ENCODE measurements at places on chromosomes 5 and 9. TPM values are rescaled to one million over a fixed set of nuclear protein-coding genes. Genes with fewer than 3 reads are reported as not detected.

- DNase-seq: no peak
Observed at GRCh38 chr5:138035605-138036537, 3.0 kb upstream of the FAM13B start.

DNA sequence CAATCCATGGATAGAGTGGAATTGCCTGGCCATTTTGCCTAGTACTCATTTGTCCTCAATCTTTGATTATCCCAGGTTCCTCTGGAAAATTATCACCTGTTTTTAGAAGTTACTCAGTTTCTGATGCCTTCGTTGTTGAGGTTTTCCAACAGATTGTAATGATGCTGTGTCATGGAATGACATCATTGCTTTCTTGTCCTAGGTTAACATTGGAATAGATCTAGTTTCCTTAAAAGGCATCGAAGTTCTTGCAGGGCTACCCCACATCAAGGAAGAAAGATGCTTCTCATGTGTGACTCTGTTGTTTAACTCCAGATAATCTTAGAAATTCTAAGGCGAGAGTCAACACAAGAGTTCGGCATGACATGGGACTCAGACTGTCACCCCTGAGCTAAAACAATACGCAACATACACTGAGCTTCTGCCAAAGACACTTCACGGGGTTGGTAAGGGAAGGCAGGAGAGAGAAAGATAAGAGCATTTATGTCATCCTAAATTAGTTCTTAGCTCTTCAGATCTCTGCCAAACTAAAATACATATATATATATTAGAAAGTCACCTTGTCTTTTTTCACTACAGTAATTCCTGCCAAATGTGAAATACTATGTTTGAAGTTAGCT, 293.2 kb upstream of the WWC1 start:
- DNase-seq: no peak

GRCh38 chr5:171386861-171387344, 746 bp upstream of the NPM1 start:
- DNase-seq: no peak

DNA sequence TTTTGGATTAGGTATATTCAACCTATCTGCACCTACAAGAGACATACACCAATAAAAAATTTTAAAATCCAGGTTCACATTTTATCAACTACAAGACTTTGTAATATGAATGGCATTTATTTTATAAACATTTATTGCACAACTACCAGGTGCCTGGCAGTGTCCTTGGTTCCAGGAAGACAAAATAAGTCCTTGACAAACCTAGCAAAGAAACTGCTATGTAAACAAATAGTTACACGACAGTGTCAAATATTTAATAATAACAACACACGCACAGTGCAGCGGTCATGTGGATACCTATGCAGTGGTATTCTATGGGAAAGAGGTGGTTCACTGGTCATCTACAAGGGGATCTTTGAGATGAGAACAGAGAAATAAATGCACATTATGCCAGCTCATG, 120.7 kb downstream of the MYO10 start:
- no peak for DNase-seq

GRCh38 chr9:92098638-92099037, 16.6 kb downstream of the SPTLC1 start:
- no peak for DNase-seq

- peak; percentile 87 for DNase-seq
Observed at GRCh38 chr5:50666261-50667022, at the start of gene PARP8. TSS of gene PARP8 (plus strand) at chr5:50666637. CDS start at chr5:50667096, 459 bp downstream.

DNA sequence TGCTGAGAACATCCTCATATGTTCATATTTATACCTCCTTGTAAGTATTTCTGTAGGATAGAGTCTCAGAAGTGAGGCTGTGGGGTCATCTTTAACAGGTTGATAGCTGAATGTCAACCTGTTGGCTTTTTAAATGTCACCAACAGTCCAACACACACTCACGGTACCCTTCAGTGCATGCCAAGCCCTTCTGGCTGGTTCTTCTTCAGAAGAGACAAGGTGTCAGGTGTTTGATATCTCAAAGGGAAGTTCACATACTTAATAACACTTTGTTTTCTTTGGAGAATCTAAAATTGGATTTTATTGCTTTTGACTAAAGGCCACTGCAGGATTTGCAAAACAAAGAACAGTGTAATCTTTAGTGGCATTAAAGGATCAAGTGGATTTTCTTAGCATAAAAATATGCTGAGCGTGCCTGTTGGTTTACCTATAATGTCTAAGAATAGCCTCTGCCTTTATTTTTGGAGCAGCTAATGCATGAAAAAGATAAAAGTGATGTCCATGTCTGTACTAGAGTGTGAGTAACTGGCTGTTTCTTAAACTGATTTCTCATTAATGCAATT, 58.2 kb downstream of the RGS3 start:
- DNase-seq: no peak

DNA sequence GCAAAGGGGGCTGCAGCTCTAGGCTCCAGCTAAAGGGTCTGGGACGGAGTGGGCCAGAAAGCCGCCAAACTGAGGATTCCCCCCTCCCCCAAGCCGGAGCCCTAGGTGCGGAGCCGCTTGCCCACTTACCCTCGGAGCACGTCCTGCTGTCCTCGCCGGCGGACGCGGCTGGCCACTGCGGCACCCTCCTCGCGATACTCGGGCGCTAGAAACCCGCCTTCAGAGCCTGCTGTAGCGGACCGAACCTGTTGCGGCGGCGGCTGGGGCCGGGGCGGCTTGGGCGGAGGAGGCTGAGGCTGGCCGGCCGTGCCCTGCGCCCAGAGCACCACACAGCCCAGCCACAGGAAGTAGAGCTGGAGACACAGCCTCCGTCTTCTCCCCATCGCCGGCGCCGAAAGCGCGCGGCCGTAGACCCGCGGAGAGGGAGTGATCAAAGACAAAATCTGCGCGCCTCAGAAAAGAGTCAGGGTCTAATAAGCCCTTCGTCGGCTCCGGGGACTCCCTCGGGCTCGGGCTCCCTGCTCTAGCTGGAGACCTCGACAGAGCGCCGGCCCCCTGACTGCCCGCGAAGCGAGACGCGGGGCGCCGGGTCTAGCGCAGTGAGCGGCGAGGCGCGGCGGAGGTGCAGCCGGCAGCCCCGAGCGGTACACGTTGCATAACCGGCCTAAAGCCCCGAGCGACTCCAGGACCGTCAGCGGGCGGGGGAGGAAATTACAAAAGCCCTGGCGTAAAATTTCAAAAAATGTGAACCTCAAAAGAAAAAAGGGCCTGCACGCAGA, 635 bp downstream of the FBN2 start:
- DNase-seq: peak; percentile 82

GRCh38 chr9:97737429-97737828, 40.3 kb upstream of the XPA start:
- no peak for DNase-seq

GRCh38 chr5:138488481-138488945, 23.2 kb downstream of the EGR1 start:
- DNase-seq: no peak

- no peak for DNase-seq
Observed at GRCh38 chr5:90231688-90232087, 177.9 kb downstream of the CETN3 start.

DNA sequence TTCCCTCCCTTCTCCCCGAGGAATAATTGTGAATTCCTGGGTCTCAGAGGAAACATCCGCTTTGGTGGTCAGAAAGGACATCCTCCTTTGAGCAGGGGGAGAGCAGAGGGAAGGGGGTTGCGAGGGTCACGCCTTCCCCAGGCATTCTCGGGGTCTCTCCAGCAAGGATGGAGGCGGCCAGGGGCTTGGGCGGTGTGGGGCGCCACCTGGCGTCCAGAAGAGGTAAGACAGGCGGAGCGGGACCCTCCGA, 129.1 kb downstream of the KCNIP1 start:
- peak; percentile 91 for DNase-seq

DNA sequence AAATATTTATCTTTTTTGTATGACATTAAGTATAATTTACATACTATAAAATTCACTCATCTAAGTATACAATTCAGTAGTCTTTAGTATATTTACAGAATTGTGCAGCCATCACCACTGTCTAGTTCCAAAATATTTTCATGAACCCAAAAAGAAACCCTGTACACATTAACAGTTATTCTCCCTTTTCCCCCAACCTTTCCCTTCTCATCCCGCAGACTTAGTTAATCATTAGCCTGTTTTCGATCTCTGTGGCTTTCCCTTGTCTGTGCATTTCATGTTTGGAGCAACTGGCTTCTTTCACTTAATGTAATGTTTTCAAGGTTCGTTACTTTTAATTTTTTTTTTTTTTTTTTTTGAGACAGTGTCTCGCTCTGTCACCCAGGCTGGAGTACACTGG, 37.5 kb downstream of the MTREX start:
- DNase-seq: no peak

DNA sequence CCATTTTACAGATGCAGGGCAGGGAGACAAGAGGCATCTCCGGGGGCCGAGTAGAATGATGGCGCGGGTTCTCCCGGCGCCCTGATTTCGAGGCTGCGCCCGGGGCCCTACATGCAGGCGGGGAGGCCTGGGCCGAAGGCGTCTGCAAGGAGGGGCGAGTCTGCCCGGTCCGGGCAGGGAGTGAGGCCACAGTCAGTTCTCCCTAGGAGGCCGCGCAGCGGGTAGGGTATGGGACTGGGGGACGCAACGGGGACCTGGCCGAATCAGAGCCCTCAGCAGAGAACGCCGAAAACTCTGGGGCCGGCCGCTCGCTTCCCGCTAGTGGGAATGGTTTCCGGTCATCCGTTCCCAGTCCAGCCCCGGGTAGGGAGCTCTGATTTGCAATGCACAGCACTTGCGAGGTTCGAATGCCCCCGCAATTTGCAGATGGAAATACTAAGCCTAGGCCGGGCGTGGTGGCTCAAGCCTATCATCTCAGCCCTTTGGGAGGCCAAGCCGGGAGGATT, 6.4 kb downstream of the TLX3 start:
- no peak for DNase-seq

- DNase-seq: no peak
Observed at GRCh38 chr5:40414922-40415321, 264.8 kb upstream of the PTGER4 start.

GRCh38 chr5:116068028-116068632, 16.7 kb upstream of the COMMD10 start:
- no peak for DNase-seq

DNA sequence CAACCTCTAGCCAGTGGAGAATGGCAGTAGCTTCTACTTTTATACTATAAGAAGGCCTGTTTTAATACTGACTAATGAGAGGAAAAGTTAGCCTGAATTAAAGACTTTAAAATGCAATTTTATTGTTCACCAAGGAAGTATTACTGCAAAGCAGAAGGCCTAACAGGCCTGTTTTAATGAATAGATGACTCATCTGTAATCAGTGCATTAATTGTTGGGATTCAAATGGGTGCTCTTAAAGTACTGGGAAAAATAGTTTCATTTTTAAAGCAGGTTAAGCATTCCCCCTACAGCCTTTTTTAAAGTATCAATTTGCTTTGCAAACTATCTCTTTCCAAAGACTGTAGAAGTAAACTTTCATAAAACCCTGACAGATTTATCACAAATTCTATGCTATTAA, 147.7 kb downstream of the SIL1 start:
- no peak for DNase-seq

DNA sequence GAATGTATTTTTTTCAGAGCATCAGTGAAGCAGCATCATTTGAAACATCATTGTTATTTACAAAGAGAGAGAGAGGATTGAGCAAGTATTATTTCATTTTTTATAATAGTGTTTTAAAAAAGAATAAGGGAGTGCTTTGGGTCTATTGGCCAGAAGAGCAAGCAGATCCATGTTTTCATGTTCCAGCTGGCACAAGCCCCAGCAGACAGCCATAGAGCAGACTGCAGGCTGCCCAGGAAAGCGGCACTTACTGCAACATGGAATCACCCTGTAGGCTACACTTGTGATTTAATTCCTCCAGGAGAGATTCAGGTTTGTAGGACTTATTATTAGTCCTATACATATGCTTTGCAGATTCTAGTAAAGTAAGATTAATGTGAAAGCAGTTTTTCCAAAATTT, 407.0 kb upstream of the GRAMD2B start:
- no peak for DNase-seq

GRCh38 chr5:664343-664993, 28.7 kb downstream of the TPPP start:
- DNase-seq: peak; percentile 75

- no peak for DNase-seq
Observed at GRCh38 chr5:125372694-125373631, 626.5 kb upstream of the ZNF608 start.

DNA sequence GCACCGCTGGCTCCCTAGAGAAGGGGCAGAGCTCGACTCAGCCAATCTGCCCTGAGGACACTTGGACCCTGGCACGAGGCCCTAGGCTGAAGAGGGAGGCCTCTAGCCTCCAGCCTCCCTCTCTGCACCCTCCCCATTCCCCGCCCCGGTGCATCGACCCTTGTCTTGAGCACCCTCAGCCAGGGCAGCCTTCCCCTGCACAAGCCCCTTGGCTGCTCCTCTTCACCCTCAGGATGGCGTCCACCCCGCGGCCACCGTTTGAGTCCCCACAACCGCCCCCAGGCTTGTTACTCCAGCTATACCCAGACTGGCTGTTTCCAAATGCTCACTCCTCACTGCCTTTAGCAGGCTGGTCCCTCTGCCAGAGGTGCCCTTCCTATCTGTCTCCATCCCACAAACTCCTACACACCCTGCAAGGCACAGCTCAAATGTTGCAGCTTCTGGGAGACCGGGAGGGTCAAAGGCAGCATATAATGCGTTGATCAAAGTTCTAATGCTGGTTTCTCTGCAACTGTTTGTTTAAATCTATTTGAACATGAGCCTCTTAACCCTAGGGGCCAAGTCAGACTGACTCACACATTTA, 6.5 kb upstream of the FAM163B start:
- DNase-seq: no peak

DNA sequence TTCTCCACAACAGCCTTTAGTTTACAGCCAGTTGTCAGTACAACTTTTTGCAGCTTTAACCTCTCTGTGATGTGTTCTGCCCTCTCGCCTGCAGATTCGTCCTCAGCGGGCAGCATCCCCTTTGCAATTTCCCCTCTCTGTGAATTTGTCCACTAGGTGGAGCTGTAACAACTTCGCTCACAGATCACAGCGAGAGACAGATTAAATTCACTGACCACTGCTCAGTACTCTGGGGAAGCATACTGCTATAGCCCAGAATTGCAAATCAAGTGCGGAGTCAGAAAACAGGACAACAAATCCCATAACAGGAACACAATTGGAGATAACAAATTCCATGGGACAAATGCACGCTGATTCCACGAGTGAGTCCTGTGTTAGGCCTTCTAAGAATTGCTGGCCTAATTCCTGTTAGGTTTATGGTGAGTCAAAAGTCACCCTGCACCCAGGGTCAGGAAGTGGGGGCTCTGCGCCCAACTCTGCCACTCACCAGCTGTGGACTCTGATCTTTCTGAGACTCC, 2124.9 kb downstream of the MAT2B start:
- DNase-seq: no peak

- no peak for DNase-seq
Observed at GRCh38 chr9:101460965-101461364, 25.4 kb upstream of the ALDOB start.

NME5 gene
- total RNA-seq: 2.3 TPM

NEUROG1 gene
- total RNA-seq: not detected

IFNA21 gene
- not detected for total RNA-seq

ISL1 gene
- not detected for total RNA-seq

EPB41L4B gene
- 0.62 TPM for total RNA-seq

PRRX2 gene
- total RNA-seq: 20.8 TPM

ADAMTS12 gene
- total RNA-seq: 5.9 TPM

CDX1 gene
- total RNA-seq: 0.28 TPM

ANKRD31 gene
- total RNA-seq: 0.42 TPM

TMEM171 gene
- total RNA-seq: 0.14 TPM

MARCOL gene
- not detected for total RNA-seq

Measured in posterior vena cava (tissue), 2 donors.